Activated CD4-positive, alpha-beta T cell treated with anti-CD3 and anti-CD28 coated beads, Interleukin-2, amount 10 ng/mL, durations not matched to agents 7 days and 5 days (primary cell): ENCODE measurements at places on chromosomes 11 and 22.

GRCh38 chr11:2380807-2381350 lies 3.8 kb downstream of the CD81 start:
- DNase-seq: no peak

- DNase-seq: no peak
Measured at GRCh38 chr11:65921876-65922275, 2.6 kb downstream of the DRAP1 start.

GRCh38 chr11:46616551-46617133 lies 385 bp downstream of the HARBI1 start:
- DNase-seq: no peak

- no peak for DNase-seq
Measured at GRCh38 chr22:38729946-38730345, 24.2 kb downstream of the GTPBP1 start.

DNA sequence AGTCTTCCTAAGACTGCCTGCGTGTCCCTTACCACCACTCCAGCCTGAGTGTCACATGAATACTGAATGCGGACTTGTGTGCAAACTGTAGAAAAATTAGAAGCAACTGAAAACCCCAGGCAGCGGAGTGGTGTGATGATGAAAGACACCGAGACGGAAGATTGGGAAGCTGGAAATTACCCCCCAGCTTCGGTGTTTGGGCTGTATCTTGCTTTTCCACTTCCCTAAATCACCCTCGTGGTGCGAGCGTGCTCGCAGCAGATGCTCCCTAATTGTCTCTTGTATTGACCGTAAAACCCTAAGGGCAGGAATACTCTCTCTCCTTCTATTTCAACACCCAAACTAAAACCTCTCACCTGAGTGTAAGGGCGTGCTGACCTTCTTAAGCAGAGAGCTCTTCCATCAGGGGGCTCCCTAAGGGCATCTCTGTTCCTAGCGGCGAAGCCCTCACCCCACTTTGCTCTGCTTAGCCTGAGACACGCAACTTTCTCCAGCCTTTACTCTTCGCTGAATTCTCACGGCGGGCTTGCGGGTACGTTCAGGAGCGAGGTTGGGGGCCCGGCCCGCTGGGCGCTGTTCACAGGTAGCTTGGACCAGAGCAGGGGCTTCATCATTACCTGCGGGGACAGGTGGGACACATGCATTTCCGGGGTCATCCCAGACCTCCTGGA lies 62.4 kb downstream of the CRYBB2 start:
- DNase-seq: no peak

DNA sequence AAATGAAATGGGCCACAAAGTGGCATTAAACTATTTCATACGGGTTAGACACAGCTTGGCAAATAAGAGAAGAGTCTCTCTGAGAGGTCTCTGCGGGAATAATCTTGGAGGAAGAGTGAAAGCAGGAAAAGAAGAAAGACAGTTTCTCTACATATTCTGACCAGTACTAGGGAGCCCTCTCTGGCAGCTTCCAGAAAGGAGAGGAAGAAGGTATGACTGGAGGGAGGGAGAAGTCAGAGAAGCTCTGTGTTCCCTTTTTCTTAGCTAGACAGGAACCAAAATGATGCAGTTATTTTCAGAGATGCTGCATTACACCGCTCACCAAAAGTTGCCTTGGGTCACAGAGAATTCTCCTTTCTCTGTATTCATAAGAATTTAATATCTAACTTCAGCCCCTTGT lies 382.1 kb downstream of the KCNA4 start:
- DNase-seq: no peak

DNA sequence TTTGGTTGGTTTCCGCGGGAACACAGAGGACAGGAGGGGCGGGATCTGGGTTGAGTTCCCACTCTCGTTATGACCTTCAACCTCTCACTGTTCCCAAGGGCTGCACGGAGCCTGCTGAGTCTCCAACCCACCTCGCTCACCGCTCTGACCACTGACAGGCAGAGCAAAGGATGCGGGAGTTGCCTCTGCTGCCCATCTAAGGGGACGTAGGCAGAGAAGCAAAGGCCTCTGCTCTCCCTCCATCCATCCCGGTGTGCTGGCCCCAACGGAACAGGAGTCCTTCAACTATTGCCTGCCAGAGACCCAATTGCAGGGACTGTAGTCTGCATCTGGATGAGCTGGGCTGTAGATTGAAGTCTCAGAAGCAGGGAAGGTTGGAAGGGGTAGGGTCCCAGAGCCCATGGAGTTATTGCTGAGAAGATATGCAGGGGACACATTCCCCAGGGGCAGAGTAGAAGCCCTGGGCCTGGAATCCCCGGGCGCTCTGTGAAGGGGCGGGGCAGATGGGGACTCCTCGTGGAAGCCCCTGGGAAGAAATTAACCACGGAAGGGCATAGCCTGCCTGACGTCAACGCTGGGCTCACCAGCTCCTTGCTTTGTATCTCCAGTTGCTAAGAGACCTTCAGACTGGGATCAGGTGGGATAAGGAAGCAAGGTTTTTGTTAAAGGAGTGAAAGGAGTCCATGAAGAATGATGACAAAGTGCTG lies 12.7 kb upstream of the FXYD2 start:
- no peak for DNase-seq

GRCh38 chr11:129643031-129643721 lies 172.5 kb upstream of the TMEM45B start:
- DNase-seq: no peak

GRCh38 chr22:30922151-30922611 lies 46.4 kb downstream of the MORC2 start:
- peak; percentile 78 for DNase-seq

DNA sequence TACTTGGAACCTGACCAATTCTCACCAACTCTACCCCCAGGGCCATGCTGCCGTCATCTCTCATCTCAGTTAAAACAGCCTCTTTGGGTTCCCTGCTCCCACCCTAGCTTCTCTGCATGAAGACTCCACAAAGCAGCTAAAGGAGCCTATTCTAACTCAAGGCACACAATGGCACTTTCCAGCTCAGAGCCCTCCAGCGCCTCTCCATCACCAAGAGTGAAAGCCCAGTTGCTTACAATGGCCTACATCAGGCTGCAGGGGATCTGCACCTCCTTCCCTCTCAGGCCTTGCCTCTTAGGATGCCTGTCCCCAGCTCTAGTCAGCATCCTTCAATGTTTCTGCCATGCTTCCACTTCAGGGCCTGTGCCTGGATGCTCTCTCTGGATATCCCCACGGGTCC lies 83.7 kb upstream of the GNAZ start:
- DNase-seq: no peak

- peak; percentile 61 for DNase-seq
Measured at GRCh38 chr22:17705951-17706900, 67.7 kb downstream of the BCL2L13 start.

- no peak for DNase-seq
Measured at GRCh38 chr11:14184028-14184940, 174.7 kb downstream of the RRAS2 start.

- no peak for DNase-seq
Measured at GRCh38 chr22:30195245-30196140, 51.1 kb downstream of the LIF start.

- DNase-seq: no peak
Measured at GRCh38 chr11:2732261-2732939, 32.6 kb upstream of the KCNQ1OT1 start.

- no peak for DNase-seq
Measured at GRCh38 chr11:115390441-115390840, 113.8 kb downstream of the CADM1 start.

DNA sequence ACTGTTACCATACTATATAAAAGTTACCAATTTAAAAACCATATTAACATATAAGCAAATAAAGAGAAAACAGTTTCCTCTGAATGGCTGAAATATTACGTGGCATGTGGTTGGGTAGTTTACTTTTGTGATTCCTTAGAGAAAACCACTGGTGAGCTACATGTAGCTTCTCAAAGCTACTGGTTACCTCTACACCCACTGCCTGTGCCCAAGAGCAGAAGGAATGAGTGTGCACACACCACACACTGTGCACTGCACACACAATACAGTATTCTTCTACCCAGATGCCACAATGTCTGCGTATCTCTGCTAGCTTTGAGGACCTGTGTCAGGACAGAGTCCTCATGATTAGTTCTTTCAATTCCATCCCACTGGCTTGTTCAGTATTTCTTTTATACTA lies 25.5 kb upstream of the YPEL1 start:
- DNase-seq: no peak

GRCh38 chr22:27075028-27075678 lies 417.8 kb downstream of the MIAT start:
- DNase-seq: no peak

GRCh38 chr22:17787716-17788330 lies 13.6 kb upstream of the BID start:
- no peak for DNase-seq

DNA sequence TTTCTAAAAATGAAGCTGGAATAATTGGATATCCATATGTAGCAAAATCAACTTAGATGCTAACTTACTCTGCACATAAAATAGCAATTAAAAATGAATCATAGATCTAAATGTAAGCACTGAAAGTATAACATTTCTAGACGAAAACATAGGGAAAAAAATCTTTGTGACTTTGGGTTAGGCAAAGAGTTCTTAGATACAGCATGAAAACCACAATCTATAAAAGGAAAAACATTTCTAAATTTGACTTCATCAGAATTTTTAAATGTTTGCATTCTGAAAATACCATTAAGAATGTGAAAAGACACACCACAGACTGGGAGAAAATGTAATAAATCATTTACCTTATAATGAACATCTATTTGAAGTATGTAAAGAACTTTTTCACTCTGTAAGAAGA lies 128.8 kb downstream of the APIP start:
- DNase-seq: no peak

GRCh38 chr11:9184516-9184915 lies 80.6 kb downstream of the DENND5A start:
- no peak for DNase-seq

DNA sequence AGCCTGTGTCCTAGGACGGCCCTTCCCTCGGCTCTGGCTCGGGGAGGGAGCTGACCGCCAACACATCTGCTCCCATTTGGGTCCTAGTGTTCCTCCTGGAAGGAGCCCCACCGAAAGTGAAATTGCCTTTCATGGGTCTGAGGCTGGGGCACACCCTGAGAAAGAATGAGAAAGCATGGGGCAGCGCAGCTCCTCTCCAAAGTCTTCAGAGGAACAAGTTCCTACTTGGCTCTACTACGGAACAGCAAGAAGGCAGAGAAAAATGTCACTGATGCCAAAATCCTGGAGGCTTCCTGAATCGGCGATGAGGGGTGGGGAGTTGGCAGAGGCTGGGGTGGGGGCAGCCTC lies 41.5 kb upstream of the MYEOV start:
- DNase-seq: no peak

DNA sequence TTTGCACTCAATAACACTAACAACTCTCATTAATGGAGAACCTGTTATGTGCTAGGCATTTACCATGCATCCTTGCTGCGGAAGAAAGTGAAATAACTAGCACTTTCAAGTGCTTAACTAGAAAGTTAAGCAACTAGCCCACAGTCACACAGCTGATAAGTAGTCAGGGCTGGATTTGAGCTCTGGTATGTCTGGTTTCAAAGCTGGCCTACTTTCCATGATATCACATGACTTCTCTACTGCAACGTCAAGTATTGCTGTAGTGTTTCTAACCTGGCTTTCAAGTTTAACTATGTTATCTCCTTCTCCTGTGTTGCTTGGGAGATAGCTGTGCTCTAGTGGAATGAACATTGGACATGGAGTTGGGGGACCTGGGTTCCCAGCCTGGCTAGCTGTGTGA lies 12.1 kb downstream of the SLC15A3 start:
- DNase-seq: no peak

DNA sequence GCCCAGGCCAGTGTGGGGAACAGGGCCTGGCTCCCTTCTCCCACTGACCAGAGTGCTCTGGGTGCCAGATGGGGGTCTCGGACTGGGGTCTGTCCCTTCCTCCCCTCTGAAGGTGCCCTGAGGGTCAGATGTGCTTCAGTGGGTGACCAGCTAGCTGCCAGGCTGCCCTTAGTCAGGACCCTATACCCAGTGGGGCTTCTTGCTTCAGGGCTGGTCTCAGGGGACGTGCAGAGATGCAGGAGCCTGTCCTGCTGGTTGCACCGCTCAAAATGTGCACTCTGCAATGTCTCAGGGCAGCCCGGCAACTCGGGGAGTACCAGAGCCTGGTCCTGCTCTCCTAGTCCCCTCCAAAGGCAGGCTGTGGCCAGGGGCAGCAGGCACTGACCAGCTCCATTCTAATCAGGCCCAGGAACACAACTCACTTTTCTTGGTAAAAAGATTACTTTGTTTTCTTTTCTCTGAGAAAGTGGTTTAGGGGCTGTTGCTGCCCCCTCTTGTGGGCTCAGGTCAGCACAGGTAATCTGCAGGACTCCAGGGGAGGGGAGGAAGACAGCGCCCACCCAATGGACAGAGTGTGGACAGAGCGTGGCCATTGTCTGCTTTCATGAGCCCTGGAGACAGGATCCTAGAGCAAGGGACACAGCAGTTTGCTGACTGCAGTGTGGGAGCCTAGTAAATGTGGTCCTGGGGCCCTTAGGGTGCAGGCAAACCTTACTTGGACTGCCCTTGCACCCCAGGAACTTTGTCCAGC lies 80.9 kb downstream of the MED15 start:
- no peak for DNase-seq

GRCh38 chr11:130715877-130716220 lies 200.4 kb downstream of the SNX19 start:
- no peak for DNase-seq

GRCh38 chr11:123195188-123196059 lies at the start of gene CLMP:
CLMP (minus strand) TSS chr11:123195248; CDS start chr11:123194940, 308 bp downstream.
- DNase-seq: no peak

- DNase-seq: no peak
Measured at GRCh38 chr11:35525501-35526175, at the start of gene PAMR1. PAMR1 (minus strand) TSS chr11:35525616; CDS start chr11:35525585, 31 bp downstream.

GRCh38 chr11:69054397-69055211 lies 5.9 kb downstream of the TPCN2 start:
- DNase-seq: no peak

DNA sequence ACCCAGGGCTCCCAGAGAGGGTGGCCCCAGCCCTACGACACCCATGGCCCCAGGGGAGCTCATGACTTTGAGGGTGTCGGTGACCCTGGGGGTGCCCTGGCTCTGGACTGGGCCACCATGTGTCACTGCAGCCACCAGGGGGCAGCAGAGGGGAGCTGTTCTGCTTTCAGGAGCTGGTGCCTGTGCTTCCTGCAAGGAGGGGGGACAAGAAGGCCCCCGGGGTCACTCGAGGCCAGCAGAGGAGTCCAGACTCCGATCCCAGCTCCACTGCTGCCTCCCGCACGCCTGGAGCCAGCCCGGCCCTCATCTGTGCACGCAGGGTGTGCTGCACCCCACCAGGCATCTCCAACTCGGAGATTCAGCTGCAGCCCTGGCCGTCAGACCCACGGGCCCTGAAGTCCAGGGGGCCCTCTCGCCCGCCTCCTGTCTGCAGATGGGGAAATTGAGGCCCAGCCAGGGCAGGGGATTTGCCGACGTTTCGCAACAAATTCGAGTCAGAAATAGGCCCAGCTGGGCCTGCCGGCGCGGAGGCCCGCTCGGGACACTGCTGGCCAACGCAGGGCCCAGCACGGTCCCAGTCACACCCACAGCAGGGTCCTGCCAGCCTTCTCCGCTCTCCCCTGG lies 29.5 kb upstream of the WNT7B start:
- peak; percentile 89 for DNase-seq

- no peak for DNase-seq
Measured at GRCh38 chr22:39169797-39170466, 17.5 kb upstream of the CBX7 start.
